ENCODE measurements at places on chromosomes 13 and 19.
A peak's percentile ranks its signal among the peaks of the same experiment; 100 is the strongest.

DNA sequence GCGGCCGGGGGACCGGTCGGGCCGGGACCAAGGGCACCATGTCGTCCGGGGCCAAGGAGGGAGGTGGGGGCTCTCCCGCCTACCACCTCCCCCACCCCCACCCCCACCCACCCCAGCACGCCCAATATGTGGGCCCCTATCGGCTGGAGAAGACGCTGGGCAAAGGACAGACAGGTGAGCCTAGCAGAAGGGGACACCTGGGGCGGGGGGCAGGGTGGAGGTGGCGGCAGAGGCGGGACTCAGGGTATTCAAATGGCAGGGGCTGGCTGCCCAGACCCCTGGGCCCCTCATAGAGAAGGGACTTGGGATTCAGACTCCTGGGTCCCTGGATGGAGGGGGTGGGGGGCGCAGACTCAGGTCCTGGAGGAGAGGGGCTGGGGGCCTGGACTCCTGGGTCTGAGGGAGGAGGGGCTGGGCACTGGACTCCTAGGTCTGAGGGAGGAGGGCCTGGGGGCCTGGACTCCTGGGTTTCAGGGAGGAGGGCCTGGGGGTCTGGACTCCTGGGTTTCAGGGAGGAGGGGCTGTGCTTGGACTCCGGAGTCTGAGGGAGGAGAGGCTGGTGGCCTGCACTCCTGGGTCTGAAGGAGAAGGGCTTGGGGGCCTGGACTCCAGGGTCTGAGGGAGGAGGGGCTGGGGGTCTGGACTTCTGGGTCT is 735 bp downstream of the BRSK1 start:
- no peak for DNase-seq

GRCh38 chr13:39129213-39129612 is 91.0 kb downstream of the NHLRC3 start:
- no peak for DNase-seq

- peak; percentile 45 for DNase-seq
Observed at GRCh38 chr19:954672-955494, 29.0 kb downstream of the ARID3A start.

GRCh38 chr19:38701455-38702063 is 42.7 kb downstream of the CAPN12 start:
- DNase-seq, result no peak

Measured in RWPE2 (cell line).